AG09309 (cell line): ENCODE measurements at places on chromosomes 6 and 20.

DNA sequence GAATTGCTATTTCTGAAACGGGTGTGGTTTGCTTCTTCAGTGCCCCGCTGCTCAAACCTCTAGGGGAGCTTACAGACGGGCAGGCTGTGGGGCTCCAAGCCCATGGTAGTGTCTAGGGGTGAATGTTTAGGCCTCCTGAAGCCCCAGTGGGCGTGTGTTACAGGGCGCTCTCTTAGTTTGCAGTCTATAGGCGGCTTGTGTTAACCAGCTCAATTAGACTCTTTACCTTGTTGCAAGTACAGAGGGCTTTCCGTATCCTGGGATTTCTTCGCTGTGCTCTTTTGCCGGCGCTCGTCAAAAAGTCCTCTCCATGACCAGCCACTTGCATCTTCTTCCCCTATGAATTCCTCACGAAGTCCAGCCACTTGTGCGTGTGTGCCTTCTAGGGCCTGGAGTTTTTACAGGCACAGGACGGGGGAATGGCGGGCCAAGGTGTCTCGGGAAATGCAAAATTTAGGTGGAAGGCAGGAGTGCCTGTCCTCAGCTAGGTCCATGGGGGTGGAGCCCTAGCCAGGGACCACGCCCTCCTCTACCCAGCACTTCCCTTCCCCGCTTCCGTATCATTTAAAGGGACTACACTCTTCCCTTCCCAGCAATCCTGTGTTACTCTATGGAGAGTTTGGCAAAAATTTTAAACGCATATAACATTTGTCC, 94.5 kb downstream of the HTR1B start:
- no peak for DNase-seq

GRCh38 chr6:1129131-1129530, 182.8 kb upstream of the FOXQ1 start:
- no peak for DNase-seq

GRCh38 chr20:26315054-26315453, 618.4 kb upstream of the ZNF337 start:
- DNase-seq, result no peak

DNA sequence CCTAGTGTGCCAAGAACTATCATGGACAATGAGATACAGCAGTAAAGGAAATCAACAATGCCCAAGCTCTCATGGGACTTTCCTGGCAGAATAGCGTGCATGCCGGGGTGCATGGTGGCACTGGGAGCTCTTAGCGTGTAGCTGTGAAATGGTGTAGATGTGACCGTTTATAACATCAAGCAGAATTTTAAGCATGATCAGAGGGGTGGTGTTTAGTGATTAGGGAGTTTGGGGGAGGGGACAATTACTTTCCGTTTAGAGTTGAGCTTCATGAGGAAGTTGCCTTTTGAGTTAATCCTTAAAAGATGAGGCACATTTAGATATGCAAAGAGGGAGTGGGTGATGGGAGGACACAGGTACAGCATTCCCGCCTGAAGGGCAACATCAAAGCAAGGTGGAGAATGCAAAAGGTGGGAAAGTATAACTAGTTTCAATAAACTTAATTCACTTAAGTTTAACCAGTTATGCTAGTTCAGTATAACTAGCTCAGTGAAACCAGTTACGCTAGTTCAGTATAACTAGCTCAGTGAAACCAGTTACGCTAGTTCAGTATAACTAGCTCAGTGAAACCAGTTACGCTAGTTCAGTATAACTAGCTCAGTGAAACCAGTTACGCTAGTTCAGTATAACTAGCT, 661.6 kb downstream of the QKI start:
- no peak for DNase-seq

- DNase-seq, result peak; percentile 10
Observed at GRCh38 chr6:46296586-46296985, 125.8 kb upstream of the ENPP5 start.

DNA sequence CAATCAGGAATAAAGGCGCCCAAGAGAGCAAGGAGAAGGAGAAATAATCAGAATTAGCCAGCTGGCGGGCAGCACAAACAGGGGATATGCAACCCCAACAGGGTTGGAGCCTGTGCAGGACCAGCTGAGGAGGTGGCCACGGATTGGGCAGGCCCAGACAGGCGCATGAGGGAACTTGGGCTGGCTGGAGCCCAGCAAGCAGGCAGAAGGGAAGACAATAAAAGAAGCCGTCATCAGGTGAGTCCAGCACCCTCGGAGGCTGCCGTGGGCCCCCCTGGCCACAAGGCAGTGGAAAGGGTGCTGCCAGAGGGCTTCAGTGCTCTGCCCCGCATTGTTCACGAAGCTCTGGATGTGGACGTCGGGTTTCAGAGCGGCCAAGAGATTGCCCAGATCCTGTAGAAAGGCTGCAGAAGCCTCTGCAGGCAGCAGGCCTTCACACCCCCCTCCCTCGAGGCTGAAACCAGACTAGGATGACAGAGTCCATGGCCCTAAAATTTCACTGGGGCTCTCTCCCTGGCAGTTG, 28.4 kb upstream of the MAFB start:
- DNase-seq, result no peak

DNA sequence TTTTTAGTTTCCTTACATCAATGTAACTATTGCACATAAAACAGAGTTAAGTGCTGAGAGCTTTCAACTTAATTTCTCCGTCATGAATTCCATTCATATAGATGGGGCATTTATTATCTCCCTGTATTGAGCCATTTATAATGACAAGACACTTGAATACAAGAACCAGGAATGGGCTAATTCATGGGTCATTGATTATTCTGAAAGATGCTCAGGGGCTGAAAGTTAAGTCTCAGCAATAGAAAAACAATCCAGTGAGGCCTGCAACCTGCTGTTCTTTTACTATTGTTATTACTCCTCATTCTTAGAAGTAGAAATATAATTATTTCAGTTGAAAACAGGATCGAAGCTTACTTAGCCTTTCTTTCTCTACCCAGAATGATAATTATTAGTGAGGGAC, 307.7 kb downstream of the MMUT start:
- no peak for DNase-seq

DNA sequence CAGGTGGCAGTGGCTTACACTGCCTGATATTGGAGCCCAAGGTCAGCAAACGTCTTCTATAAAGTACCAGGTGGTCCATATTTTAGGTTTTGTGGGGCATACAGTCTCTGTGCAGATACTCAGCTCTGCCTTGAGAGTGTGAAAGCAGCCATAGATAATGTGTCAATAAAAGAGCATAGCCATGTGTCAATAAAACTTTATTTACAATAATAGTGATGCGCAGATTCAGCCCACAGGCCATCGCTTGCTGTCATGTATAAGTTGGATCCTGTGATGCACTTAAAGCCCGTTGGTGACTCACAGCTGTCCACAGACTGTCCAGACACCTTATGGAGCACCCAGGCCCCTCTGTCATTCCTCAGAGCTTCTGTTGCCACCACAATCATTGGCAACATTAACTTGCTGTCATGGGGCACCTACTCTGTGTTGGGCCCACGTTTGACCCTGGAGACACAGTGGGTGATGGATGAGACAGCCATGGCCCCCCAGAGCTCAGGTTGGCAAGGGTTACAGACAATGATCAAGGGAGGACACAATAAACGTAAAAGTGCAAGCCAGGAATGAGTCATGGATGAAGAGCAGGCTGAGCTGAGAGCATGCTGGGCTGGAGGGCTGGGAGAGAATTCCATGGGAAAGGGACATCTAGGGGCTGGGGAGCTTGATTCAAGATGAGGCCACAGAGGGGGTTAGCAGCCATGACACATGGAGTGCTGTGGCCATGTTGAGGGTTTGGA, 173.6 kb downstream of the TAF4 start:
- no peak for DNase-seq

- no peak for DNase-seq
Observed at GRCh38 chr6:112786801-112787200, 439.7 kb downstream of the RFPL4B start.

- no peak for DNase-seq
Observed at GRCh38 chr6:42368181-42368580, 83.5 kb downstream of the TRERF1 start.

DNA sequence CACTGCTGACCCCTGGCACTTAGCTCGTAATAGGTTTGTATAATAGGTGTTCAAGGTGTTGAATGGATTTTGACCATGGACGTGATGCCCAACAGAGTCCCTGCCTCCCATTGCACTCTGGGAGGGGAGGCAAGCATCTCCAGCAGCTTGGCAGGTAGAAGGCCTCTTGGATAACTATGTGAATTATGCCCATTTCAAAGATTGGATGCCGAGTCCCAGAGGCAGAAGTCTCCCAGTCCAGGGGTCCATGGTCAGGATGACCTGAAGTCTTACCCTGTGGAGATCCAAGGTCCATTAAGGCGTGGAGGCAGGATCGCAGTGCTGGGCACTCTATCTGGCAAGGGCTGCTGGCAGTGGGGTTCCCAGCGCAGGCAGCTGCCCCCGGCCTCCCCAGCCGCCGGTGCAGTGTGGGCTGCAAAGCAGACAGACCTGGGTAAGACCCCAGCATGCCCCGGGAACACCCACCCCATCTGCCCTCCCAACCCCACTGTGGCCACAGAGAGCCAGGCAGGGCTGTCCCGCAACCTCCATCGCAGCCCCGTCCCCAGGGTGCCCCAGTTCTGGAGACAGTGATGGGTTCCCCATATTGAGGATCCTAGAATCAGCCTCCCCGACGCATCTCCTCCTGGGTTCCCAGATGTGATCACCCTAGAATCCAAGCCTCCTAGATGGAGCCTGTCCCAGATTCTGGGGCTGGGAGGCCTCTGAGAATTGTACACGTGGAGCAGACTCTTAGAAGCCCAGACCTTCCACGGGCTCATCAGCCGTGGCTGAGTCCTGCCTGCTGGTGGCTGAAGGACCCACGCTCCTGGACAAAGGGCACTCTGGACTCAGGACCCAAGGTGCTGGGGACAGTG, 44.6 kb downstream of the APCDD1L start:
- no peak for DNase-seq

- no peak for DNase-seq
Observed at GRCh38 chr20:24958506-24959385, 9.7 kb downstream of the CST7 start.

DNA sequence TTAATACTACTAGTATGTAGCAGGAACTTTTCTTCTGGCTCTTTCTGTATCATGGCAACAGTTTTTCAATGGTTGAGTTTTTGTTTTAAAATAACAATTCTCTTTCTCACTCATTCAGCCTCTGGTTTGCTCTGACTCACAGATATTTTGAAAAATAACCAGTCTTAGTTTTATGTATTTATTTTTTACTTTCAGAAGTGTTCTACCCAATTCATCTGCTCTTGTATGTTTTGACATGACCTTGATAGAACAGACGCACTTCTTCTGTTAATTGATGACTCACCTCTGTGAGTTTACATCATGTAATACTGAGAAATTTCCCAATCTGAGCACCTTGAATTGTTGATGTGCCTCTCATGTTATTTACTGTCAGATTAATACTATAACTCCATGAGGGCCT, 178.9 kb downstream of the SASH1 start:
- DNase-seq, result no peak

- no peak for DNase-seq
Observed at GRCh38 chr6:64717281-64717680, 989.7 kb downstream of the EYS start.

DNA sequence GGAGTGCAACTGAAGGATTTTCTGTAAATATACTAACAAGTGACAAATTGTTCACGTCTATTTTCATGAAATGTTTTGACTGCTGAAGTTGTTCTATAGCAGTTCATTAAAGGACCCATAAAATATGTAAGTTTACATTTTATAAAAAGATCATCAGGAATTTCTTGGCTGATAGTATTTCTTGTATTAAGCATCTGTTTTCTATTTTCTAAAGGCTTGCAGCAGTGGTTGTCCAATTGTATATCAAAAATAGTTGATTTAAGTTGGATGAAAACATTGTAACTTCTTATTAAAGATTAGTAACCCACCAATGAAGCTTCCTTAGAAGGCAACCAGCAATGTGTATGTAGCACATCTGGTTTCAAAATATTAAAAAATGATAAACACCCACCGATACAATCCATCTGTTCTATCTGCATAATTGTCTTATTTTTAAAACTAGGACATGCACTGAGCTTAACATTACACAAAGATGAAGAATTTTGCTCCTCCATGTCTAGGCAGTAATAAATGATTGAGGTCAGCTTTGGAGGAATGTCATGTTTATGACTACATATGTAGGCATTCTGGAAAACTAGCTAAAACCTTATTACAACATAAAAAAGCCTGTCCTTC, 301.3 kb upstream of the TCF21 start:
- no peak for DNase-seq
